ENCODE measurements at places on chromosomes 1 and 21. TPM values are rescaled to one million over a fixed set of nuclear protein-coding genes. Genes with fewer than 3 reads are reported as not detected.

Gene ZNF436
- 5.6 TPM for total RNA-seq

Gene RORC
- total RNA-seq = not detected

DNA sequence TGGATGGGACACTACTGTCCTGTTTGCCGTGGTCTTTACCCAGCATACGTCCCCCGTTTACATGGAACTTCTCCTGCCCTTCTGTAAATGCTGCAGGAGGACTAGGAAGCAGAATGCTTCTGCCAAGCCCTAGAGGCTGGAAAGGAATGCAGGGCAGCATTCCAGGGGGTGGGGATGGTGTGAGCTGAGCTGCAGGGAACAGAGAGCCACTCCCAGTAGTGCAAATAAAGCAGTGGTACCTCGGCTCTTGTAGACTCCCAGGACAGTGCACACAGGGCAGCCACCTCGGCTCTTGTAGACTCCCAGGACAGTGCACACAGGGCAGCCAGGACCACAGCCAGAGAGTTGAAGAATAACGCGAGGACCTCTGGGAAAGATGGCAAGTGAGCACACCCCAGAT lies 35.4 kb downstream of the PTPRU start:
- peaks cover 47% of the 10 kb centered on the region for H3K27me3 ChIP-seq
- H3K4me3 ChIP-seq = no peak overlapping the region
- H3K4me1 ChIP-seq = no peaks in the 10 kb centered on the region

GRCh38 chr1:6588893-6589520 lies 9.2 kb downstream of the ZBTB48 start:
- no peak overlapping the region for H3K4me3 ChIP-seq
- H3K27ac ChIP-seq = no peak overlapping the region
- H3K36me3 ChIP-seq = peaks cover 53% of the 10 kb centered on the region
- no peak for DNase-seq

DNA sequence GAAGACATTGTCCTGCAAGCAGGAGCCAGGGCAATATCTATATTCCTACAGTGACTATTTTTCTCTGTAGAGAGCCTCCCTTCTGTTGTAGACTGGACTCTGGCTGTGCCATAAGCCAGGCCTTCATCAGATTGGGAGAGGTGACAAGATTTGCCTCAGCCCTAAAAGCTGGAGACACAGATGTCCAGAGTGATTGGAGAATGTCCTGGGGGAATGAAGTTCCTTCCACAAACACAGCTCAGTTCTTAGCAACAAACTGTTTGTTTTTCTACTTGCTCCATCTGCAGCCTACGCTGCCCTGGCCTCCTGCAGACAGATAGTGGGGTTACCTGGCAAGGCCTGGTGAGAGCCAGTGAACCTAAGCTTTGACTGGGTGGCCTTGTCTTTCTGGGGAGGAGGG lies 29.9 kb upstream of the SNX27 start:
- no peak overlapping the region for H3K27ac ChIP-seq
- no peak overlapping the region for H3K4me3 ChIP-seq
- no peaks in the 10 kb centered on the region for H3K36me3 ChIP-seq
- H3K4me1 ChIP-seq = no peaks in the 10 kb centered on the region

DNA sequence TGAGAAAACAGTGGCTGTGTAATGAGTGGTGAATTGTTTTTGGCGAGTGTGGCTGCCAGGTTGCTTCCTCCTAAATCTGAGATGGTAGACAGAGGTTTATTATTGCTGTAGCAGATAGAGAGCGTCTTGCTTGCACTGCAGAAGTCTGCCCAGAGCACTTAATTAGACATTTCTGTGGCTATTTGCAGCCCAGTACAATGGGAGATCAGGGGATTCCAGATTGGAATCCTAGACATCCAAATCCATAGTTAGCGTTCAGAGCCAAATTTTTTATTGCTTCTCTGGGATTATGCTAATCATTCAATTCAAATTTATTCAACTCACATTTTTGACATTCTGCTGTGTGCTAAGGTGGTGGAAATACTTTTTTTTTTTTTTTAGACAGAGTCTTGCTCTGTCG lies 30.0 kb downstream of the KIF26B start:
- no peak overlapping the region for H3K4me3 ChIP-seq
- H3K4me1 ChIP-seq = no peaks in the 10 kb centered on the region
- H3K27ac ChIP-seq = no peak overlapping the region
- no peaks in the 10 kb centered on the region for H3K36me3 ChIP-seq
- DNase-seq = no peak
- H3K27me3 ChIP-seq = peaks cover 2% of the 10 kb centered on the region

Gene MTARC2
- total RNA-seq = 9.2 TPM

DNA sequence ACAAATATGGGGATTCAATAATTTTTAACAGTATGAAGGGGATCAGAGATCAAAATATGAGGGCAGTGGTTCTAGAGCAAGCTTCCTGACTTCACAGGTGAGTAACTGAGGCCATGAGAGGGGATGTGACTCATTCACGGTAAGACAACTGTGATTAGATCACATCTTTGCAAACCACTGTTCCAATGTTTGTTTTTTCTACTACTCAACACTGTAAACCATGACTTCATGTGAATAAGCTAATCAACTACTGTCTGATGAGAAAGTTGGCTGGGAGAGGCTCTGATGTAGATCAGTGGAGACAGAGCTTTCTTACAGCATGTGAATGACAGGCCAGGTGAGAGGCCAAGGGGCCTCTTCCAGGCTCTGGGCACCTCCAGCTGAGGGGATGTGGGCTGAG lies 84.7 kb downstream of the BRINP2 start:
- H3K27ac ChIP-seq = no peak overlapping the region
- H3K36me3 ChIP-seq = no peaks in the 10 kb centered on the region
- peaks cover 5% of the 10 kb centered on the region for H3K27me3 ChIP-seq
- no peak for DNase-seq

- no peaks in the 10 kb centered on the region for H3K27me3 ChIP-seq
- H3K36me3 ChIP-seq = no peaks in the 10 kb centered on the region
- H3K27ac ChIP-seq = no peak overlapping the region
- H3K4me1 ChIP-seq = no peaks in the 10 kb centered on the region
- DNase-seq = no peak
Observed at GRCh38 chr1:240965581-240966091, 353.7 kb upstream of the GREM2 start.

Gene AKR7A3
- 0.80 TPM for total RNA-seq

GRCh38 chr1:192601143-192601542 lies 25.6 kb downstream of the RGS1 start:
- no peak overlapping the region for H3K27ac ChIP-seq
- H3K4me3 ChIP-seq = no peak overlapping the region
- H3K4me1 ChIP-seq = peaks cover 40% of the 10 kb centered on the region

DNA sequence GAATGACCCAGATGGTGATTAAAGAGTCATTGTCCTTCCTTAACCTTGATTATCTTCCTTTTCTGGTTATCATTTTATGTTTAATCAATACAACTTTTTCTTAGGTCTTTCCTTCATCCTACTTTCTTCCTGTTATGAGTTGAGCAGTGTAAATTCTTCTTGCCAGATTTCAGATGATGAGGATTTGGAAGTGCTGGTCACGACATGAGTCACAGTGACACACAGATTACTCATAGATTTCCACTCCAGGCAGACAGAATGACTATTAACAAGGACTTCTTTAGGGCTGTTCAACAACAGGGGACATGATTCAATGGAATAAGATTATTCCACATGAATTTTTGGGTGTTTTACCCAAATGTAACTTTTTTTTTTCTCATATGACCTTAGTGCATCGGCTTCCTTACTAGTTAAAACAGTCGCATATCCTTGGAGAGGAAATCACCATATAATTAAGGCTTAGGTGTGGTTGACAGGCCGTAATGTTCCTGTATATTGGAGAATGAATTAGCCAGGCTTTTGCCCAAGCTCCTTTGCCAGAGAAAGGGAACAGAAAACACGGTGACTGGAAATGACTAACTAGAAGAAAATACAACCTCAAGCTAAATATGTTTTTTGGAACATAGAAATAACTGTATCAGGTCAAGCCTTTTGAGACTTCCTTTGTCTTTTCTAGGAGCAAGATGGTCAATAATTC lies 44.2 kb downstream of the PRRX1 start:
- no peak for DNase-seq
- H3K4me1 ChIP-seq = no peaks in the 10 kb centered on the region
- no peaks in the 10 kb centered on the region for H3K36me3 ChIP-seq
- H3K4me3 ChIP-seq = no peak overlapping the region

Gene IGSF8
- 25.4 TPM for total RNA-seq

DNA sequence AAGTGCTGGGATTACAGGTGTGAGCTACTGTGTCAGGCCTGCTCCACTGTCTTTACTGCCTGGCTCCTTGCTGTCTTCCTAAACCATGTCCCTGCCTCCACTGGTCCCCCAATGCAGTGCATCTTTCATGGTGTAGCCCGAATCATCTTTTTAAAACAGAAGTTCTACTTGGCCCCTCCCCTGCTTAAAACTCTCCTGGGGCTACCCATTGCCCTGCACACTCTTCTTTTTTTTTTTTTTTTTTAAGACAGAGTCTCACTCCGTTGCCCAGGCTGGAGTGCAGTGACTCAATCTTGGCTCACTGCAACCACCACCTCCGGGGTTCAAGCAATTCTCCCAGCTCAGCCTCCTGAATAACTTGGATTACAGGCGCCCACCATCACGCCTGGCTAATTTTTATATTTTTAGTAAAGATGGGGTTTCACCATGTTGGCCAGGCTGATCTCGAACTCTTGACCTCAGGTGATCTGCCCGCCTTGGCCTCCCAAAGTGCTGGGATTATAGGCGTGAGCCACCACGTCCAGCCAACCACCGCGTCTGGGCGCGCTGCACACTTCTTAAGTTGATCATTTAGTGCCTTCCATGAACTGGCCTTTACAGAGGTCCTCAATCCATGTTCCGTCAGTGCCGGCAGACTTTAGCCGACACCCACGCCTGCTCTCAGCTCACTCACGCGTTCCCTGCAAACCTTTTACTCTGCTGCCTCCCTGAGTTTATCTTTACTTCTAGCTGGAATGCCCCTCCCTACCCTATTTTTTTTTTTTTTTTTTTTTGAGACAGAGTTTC lies 2.4 kb downstream of the FCN3 start:
- H3K4me3 ChIP-seq = no peak overlapping the region
- H3K27me3 ChIP-seq = no peaks in the 10 kb centered on the region
- H3K4me1 ChIP-seq = peaks cover 46% of the 10 kb centered on the region
- no peak for DNase-seq

DNA sequence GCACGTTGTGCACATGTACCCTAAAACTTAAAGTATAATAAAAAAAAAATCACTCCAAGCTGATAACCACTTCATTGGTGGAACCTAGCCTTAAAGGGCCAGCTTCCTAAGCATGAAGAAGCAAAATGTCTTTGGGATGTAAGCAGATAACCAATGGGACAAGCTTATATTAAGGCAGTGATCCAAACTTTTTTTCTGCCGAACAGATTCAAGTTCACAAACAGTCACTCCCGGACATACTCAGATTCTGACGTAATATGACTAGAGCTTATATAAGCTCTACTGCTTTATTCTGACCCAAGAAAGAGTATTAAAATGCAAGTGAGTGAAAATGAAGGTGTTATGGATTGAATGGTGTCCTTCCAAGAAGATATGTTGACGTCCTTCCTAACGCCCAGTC lies 44.9 kb upstream of the HIVEP3 start:
- H3K36me3 ChIP-seq = no peaks in the 10 kb centered on the region
- H3K27ac ChIP-seq = no peak overlapping the region
- peaks cover 3% of the 10 kb centered on the region for H3K27me3 ChIP-seq
- DNase-seq = no peak
- no peak overlapping the region for H3K4me3 ChIP-seq
- no peaks in the 10 kb centered on the region for H3K4me1 ChIP-seq

GRCh38 chr1:240435996-240436566 lies 175.9 kb downstream of the GREM2 start:
- no peaks in the 10 kb centered on the region for H3K4me1 ChIP-seq
- no peak overlapping the region for H3K4me3 ChIP-seq
- no peaks in the 10 kb centered on the region for H3K36me3 ChIP-seq
- no peaks in the 10 kb centered on the region for H3K27me3 ChIP-seq

Gene ESPN
- not detected for total RNA-seq

Gene GPR37L1
- total RNA-seq = not detected

All from activated B cell treated with CpG ODN at 0.5 μM for 24 hours (primary cell).